Sigmoid colon (tissue), 7 donors: ENCODE measurements at places on chromosomes 7 and 10. TPM values are rescaled to one million over a fixed set of nuclear protein-coding genes. Genes with fewer than 3 reads are reported as not detected.
A peak's percentile ranks its signal among the peaks of the same experiment; 100 is the strongest.

- DNase-seq, result peak; percentile 90
Measured at GRCh38 chr10:28533571-28534304, 820 bp downstream of the WAC start.

Gene AKR1E2
- 32.5 TPM for total RNA-seq

GRCh38 chr10:109968953-109969759 is 38.6 kb upstream of the ADD3 start:
- DNase-seq, result no peak

DNA sequence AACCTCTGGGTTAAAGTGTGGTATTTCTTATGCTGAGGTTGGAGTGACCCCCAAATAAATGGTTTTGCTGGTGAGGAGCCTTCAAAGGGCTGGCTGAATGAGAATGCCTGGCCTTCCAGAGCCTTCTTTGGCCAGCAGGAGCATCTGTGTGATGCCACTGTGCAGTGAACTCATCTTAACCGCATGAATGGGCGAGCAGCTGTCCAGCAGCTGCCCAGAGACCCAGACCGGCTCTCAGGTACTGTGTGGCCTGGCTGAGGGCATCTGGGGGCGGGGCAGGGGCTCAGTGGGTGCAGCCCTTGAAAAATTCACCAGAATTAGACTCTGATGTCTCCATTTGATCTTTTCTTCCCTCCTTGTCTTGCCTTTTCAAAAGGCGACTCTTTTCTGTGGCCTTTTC is 59.0 kb downstream of the SYPL1 start:
- peak; percentile 26 for DNase-seq

DNA sequence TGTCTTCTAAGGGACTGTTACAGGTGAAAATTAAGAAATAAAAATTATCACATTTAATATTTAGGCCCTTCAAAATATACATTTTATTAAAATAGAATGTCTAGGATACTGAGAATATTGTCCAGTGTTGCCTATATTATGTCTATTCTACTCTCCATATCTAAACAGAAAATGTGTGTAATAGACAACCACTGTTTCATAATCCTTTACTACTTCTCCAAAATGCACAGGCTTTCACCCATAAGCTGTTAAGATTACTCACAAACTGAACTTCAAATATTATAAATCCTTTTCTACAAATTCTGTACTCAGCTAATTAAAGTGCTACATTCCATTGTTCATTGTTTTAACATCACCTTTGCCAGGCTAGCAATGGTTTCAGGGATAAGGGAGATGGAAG is 56.7 kb upstream of the TFEC start:
- DNase-seq, result no peak

Gene PHF14
- 38.9 TPM for total RNA-seq

Gene ADCK2
- total RNA-seq, result 21.0 TPM

GRCh38 chr10:78966844-78967488 is 101.8 kb upstream of the ZMIZ1 start:
- DNase-seq, result no peak

DNA sequence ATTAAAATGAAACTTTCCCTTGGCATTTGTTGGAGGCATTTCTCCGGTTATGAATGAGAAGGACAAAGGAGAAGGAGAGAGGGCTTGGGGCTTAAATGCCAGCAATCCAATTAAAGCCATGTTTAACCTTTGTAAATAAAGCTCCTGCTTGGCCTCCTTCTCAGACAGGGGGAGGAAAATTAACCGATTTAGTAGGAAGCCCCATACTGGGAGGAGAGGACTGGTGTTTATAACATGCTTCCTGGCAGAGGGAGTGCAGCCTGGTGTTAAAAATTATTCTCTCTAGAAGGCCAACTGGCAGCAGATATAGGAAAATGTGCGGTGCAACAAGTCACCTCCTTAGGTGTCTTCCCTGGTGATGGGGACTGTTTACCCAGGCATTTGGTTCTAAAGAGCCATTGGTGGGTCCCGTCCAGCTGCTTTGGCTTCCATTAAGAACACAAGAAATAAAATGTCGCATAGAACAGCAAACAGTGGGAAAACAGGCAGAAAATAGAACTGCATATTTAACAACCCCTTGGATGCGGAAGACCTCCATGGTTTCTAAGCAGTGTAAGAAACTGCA is 846.5 kb downstream of the TYW1 start:
- no peak for DNase-seq
